ENCODE measurements at places on chromosomes 2 and 18.

DNA sequence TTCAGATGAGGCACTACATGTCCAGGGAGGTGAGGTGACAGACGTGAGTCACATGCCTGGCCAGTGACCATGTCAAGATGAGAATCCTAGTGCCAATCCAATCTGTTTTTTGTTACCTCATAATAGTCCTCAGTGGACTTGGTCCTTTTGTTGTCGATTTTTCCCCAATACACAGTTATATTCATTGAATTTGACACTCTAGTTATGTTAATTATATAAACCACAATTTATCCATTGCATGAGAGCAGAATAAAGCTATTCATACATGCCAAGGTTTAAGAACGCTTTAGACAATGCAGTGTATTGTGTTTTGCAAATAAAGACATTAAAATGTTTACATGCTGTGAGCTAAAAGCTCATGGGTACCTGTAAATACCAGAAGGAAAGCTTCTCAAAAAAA lies 21.6 kb upstream of the TMEFF2 start:
- DNase-seq = no peak

DNA sequence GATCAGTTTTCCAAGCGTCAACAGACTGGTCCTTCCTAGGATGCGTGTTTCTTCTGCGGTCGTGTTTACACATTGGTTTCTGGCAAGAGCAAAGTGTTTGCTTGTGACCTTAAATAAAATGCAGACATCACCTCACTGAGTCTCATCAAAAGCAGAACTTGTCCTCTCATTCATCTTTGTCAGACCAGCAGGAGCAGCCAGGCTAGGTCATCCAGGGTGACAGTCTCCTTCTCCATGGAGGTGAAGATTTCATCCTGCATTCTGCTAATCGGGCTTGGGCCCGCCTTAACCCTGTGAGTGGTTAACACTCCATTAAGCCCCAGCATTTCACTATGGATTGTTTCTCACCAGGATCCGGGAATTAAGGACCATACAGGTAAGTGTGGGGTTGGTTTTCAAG lies 64.2 kb upstream of the PID1 start:
- DNase-seq = no peak

GRCh38 chr2:234015861-234016260 lies 34.6 kb upstream of the SPP2 start:
- DNase-seq = no peak

- no peak for DNase-seq
These were observed 156.1 kb downstream of the AGPS start for GRCh38 chr2:177548636-177549035.

- no peak for DNase-seq
These were observed 23.8 kb upstream of the TXNDC2 start for GRCh38 chr18:9861933-9862332.

DNA sequence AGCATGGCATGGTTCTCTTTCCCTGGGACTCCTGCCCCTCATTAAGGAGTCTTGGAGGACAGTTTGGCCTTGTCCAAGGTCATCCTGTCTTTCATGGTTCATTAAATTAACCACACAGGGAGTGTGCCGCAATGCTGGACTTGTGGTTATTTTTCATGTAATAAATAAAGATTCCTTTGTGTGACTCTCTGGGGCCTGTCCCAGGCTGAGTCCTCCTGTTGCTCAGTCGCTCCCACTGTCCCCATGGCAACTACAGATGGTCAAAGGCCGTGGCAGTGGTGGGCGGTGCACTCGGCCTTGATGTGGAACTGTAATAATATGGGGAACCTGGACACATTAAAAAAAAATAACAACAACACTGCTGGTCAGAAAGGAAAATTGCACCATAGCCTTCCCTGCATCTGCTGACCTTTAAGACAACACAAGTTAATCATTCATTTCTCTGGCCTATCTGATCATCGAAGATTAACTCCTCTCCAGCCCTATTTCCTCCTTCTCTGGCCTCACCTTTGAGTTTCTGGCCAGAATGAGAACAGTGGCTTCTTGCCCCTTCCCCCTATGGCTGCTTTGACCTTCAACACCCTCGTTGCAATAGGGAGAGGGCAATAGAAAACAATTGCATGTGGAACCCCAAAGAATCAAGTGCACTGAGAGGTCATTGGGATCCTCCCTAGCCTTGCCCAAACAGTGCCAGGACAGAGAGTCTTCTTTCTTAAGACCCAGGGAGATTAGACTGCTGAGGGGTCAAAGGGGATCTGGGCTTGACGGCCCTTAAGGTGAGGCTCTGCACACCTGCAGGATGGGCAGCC lies 44.7 kb downstream of the PSD4 start:
- DNase-seq = no peak

DNA sequence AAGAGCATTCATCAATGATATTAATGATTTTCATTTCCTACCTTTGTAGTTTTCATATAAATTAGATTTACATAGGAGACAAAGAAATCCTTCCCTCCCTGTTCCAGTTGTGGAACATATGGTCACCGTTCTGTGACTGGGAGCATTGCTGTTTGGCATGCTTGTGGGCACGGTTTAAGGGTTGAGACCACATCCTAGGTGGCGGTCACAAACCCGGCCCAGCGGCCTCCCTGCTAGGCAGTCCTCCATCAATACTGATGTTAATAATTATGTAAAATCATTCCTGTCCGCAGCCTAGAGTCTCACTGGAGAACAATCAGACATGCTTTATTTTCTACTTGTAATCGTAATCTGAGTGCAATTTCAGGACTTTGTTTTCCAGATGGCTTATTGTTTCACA lies 117.9 kb downstream of the AGAP1 start:
- no peak for DNase-seq

DNA sequence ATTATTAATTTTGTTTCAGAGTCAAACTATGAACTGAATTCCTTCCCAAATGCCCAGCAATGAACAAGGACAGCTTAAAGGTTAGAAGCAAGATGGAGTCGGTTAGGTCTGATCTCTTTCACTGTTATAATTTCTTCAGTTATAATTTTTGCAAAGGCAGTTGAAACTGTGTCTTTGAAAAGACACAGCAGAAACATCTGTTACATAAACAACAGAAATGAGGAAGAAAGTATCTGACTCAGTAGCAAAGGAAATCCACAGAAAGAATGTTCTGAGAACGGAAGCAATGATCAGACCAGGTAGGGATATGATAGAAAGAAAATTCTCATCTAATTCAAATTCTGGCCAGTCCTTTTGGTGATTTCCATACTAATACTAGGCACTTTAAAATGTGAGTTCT lies 5.2 kb upstream of the RMC1 start:
- DNase-seq = no peak

DNA sequence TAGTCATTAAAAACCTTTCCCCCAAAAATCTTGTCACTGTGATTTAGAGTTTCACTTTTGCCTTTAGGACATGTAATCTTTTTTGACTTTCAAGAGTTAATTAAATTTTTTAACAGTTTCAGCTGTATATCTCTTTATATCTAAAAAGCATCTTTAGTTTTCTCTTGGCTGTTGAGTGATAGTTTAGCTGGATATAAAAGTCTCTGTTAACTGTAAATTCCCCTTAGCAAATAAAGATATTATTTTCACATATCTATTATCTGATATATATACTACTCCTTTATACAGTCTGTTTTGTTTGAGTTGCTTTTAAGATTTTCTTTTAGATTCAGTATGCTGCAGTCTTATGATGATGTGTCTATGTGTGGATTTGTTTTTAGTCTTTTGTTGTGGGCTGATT lies 98.9 kb upstream of the CNGA3 start:
- DNase-seq = no peak

Measured in NCI-H774 (cell line).